ENCODE measurements at places on chromosomes 11 and 22.
A peak's percentile ranks its signal among the peaks of the same experiment; 100 is the strongest.

GRCh38 chr11:61602775-61603569, 22.1 kb upstream of the SYT7 start:
- DNase-seq = no peak

DNA sequence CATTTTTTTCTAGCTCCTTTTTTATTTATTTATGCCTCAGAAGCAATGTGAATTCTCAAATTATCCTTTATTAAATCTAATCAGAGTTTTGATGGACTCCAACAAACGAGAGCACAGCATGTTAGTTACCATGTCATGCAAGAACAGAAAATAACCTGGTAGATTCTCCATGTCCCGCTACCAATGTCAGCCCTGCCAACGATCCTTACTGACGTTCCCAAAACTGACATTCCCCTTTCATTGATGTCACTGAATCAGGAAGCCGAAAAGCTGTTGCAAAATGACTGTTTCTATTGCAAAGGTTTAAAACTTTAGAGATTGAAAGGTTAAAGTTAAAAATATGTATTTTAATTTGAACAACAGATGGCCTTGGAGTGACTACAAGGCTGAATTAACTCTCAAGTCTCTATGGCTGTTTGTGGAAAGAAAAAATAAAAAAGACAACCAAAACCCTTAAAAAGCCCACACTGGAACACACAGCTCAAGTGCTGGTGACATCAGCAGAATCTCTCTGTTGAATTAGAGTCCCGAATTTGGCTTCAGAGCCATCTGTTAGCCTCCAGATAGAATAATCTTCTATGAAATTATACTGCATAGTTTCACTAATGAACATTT, 96.8 kb downstream of the BDNF start:
- no peak for DNase-seq

- no peak for DNase-seq
Measured at GRCh38 chr11:44977493-44977984, 26.9 kb upstream of the TP53I11 start.

GRCh38 chr22:35328472-35328885, 28.8 kb downstream of the TOM1 start:
- DNase-seq = no peak

DNA sequence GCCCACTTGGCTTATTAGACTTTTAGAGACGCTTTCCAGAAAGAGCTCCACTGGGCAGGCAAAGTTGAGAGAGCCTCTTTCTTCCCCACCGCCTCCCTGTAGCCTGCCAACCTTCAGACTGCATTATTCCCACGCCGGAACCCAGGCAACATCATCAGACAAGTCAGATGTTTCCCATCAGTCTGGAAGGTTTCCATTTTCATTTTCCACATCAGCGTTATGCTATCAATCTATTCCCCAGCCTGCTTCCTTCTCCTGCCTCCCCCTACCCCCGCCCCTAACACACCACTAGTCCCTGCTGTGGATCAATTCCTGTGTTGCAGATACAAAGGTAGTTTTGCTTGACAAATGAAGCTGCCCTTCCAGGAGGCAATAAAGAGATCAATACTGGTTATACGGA, 184.8 kb downstream of the DSCAML1 start:
- DNase-seq = no peak

DNA sequence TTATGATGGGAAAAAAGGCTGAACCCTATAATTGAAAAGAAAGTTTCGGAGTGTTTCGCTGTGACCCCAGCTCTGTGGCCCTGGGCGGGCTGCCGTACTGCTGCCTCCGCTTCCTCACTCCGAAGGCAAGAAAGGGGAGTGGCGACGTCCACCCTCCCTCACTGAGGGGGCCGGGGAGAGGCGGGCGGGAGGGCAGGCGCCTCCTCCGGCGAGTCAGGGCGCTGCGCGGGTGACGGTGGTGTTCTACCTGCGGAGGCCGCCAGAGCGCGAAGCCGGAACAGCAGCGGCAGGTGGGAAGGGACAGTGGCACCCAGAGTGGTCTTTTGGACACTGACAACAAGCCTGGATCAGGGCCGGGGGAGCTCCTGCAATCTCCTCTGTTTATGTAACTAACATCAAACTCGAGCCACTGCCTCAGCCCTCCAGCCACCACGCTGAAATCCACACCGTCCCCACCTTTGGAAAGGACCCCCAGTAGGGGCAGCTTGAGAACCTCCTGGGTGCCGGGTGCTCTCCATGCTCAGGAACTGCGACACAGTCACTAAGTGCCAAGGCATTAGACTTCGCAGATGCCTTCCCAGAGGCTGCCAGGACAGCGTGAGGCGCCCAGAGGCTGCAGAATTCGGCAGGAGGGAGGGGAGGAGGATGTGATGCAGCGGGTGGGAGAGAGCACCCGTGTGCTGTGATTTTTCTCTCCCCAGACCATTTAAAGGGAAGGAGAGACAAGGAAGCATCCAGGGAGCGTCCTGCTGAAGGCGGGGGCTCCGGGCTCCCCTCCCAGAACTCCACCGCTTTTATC, 25.5 kb downstream of the BID start:
- DNase-seq = no peak

DNA sequence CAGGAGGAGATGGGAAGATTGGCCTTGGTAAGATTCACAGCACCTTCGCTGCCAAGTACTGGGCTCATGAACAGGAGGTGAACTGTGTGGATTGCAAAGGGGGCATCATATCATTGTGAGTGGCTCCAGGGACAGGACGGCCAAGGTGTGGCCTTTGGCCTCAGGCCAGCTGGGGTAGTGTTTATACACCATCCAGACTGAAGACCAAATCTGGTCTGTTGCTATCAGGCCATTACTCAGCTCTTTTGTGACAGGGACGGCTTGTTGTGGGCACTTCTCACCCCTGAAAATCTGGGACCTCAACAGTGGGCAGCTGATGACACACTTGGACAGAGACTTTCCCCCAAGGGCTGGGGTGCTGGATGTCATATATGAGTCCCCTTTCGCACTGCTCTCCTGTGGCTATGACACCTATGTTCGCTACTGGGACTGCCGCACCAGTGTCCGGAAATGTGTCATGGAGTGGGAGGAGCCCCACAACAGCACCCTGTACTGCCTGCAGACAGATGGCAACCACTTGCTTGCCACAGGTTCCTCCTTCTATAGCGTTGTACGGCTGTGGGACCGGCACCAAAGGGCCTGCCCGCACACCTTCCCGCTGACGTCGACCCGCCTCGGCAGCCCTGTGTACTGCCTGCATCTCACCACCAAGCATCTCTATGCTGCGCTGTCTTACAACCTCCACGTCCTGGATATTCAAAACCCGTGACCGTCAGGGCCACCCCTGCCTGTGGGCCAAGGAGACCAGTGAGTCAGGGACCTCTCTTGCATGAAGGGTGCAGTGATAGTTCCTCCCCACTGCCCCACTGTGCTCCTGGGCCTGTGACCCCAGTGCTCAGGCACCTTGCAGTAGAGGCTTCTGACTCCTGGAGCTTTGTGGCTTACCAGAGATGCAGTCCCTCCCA, 83.6 kb downstream of the BCR start:
- DNase-seq = peak; percentile 27

GRCh38 chr11:101563166-101563565, 20.6 kb downstream of the TRPC6 start:
- DNase-seq = no peak

GRCh38 chr11:47020793-47021526, 84.4 kb downstream of the CSTPP1 start:
- DNase-seq = no peak

GRCh38 chr22:34687116-34687515, 378.8 kb upstream of the ISX start:
- no peak for DNase-seq

GRCh38 chr22:47207846-47208554, 445.6 kb downstream of the TBC1D22A start:
- DNase-seq = no peak

- no peak for DNase-seq
Measured at GRCh38 chr11:92545906-92546471, 321.4 kb downstream of the FAT3 start.

- no peak for DNase-seq
Measured at GRCh38 chr22:28075358-28075981, 156.4 kb upstream of the PITPNB start.

DNA sequence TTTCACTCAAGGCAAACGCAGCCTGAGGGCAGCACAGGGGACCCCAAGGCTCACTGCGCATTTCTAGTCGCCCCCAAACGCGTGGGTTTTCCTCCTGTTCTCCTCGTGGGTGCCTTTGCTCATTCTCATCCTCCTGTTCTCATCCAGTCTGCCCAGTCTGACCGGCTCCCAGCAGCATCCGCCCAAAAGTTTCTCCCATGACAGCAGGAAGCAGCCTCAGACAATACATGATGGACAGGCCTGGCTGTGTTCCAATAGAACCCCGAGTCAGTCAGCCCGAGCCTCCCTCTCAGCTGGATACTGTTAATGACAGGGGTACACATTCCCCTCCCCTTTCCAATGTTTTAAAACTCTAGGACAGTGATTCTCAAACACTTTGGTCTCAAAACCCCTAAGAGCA, 22.5 kb upstream of the KRTAP5-7 start:
- no peak for DNase-seq

DNA sequence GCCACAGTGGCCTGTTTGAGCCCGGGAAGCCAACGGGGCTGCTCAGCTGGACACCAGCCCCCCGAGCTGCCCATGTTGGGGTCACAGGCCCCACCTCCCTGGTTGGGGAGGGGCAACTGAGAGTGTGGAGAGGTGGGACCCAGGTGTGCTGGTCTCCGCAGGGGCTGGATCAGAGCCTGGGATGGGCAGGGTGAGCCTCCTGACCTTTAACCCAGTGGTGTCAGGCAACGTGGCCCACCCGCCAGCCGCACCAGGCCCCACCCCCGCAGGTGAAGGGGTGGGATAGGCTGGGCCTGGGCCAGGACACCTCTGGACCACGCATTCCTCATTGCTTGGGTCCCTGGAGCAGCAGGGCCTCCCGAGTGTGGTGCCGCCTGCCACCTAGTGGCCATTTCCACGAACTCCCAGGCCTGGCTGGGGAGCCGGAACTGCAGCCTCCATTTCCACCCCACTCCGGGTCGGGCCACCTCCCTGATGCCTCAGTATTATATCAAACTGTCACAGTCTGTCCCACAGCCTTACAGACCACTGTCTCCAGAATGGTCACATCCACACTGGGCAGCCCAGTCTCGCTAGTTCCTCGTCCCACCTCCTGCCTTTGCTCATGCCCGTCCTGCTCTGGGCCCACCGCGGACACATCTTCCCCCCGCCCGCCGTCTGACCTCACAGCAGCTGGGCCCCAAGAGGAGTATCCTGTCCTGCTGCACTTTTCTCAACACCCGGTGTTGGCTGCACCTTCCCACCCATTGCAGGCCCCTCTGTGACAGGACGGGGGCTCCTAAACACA, 13.3 kb upstream of the PPP6R3 start:
- DNase-seq = peak; percentile 81

DNA sequence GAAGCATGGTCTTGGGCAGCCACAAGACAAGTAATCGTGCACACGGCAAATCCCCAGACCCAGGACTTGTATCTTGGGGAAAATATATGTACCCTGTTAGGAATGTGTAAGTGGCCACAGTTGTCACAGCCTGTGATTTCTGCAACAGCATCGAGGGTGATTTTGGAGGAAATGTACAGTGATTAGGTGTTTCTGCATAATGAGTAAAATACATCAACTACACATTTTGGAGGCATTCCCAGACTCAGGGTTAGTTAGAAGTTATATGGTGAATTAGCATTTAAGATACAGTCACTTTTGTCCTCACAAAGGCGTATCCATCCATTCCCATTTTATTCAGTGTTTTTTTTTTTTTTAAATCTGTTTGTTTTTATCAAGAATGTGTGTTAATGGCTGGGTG, 28.4 kb downstream of the SUSD2 start:
- no peak for DNase-seq

- DNase-seq = no peak
Measured at GRCh38 chr11:103737037-103737622, 299.3 kb upstream of the DDI1 start.

GRCh38 chr11:103862094-103862801, 174.2 kb upstream of the DDI1 start:
- no peak for DNase-seq

- DNase-seq = no peak
Measured at GRCh38 chr11:114449845-114450244, 10.6 kb downstream of the REXO2 start.

DNA sequence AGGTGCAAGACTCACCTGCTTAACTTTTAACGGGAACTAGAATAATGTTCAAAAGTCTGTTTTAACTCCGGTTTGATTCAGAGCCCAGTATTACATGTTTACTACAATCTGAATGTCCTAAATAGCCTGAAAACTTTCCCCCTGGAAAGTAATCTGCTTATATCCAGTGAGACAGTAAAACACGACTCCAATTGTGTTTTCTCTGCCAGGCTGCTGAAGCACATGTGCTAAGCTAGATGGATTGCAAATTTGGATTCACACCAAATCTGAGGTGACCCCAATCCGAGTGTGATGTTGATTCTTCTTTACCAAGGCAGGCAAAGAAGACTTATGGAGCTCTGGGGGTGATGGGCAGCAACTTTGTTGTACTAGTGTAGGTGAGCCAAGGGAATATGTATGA, 158.7 kb upstream of the PDGFD start:
- DNase-seq = no peak

GRCh38 chr11:45674481-45675190, 9.2 kb upstream of the CHST1 start:
- DNase-seq = no peak

GRCh38 chr11:74033046-74033445, 24.2 kb upstream of the UCP3 start:
- DNase-seq = no peak

- no peak for DNase-seq
Measured at GRCh38 chr22:23877566-23877965, 16.6 kb upstream of the MIF start.
